ENCODE measurements at places on chromosomes 7 and 10.

GRCh38 chr7:27774717-27775328, 34.9 kb downstream of the TAX1BP1 start:
- DNase-seq: no peak

DNA sequence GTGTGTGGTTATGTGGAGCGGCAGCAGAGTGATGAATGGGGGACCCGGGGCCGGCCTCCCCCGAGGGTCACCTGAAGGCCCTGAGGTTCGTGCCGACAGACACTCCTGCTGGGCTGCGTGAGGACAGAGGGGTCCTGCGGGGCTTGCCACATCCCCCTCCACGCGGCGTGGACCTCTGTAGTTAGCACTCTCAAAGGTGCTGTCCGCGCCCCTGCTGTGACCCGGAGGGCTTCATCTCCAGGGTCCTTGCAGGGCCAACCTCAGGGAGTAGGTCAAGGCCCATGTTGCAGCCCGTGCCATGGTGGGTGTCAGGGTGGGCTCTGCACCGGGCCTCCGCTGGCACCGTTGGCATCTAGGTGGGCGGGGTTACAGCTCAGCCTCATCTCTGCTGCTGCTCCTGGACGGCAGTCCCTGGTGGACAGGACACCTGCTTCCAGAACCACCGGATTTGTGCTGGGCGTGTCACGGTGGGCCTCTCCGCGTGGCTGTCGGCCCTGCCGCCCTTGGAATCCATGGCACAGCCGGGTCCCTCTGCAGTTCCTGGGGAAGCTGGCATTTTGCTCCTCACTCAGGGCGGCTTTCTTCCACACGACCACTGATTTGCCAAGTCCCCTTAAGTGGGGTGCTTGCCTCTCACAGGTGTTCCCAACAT, 19.8 kb upstream of the GET4 start:
- DNase-seq: no peak

DNA sequence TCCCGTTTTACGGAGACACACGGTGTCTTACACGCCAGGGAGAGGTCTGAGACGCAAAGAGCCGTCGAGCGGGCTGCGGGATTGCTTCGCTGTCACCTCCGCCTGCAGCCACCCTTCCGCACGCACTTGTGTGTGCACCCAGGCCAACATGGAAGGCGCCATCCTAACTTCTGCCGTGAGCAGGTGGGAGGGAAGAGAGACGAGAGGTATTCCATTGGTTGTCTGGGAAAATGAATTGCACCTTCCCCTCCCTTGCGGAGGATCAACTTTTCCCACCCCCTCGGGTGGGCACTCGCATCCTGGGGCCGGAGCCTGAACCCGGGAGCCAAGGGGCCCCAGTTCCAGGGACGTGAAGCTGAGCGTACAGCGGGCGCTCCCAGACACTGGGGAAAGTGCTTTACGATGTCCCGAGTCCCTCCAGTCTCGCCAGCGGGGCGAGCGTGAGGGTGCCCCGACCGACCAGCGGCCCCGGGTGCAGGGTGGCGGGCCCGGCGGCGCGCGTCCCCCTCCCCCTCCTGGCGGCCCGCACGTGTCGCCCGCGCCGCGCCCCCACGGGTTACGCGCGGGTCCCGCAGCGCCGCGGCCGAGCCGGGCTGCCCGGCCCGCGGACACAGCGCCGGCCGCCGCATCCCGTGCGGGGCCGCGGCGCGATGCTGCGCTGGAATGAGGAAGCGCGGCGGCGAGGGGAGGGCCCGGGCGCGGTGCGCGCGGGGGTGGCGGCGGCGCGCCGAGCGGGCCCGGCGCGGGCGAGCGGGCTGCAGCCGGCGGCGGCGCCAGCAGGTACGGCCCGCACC, 984 bp upstream of the IKZF1 start:
- no peak for DNase-seq

- DNase-seq: no peak
Observed at GRCh38 chr7:141945356-141945755, 1.4 kb downstream of the CLEC5A start.

- no peak for DNase-seq
Observed at GRCh38 chr10:70923696-70924095, 35.3 kb upstream of the PCBD1 start.

DNA sequence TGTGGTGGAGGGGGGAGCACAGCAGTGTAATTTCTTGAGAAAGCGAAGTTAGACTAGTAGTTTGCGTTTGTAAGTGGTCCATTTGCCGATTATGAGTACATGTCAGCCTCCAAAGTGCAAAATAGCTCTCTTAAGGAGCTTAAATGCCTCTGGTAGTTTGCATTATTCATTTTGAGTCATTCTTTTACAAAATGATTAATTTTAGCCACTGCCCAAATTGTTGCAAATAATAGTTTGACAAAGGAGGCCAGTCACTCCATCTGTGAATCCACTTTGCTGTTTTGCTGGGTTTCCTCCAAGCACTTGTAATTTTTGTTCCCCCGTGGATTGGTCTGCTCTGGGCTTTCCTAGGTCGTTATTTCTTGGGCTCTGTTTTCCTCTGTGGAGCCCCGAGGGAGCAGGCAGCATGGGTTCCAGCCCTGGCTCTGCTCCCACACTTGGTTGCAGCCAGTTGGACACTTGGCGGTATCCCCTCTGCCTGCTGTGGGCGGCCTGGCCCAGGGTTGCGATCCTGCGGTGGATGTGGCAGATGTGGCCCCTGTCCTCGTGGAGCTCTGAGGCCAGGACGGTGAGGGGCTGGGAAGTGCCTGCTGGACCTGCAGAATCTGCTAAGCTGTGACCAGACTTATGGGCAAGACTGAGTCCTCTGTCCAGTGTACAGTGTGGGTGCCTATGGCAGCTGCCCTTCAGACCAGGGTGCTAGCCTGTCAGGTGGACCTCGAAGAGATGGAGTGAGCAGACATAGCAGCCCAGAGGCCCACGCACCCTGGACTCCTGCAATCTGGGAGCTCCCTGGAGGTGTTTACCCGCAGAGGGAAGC, 129.1 kb upstream of the BTBD16 start:
- no peak for DNase-seq

DNA sequence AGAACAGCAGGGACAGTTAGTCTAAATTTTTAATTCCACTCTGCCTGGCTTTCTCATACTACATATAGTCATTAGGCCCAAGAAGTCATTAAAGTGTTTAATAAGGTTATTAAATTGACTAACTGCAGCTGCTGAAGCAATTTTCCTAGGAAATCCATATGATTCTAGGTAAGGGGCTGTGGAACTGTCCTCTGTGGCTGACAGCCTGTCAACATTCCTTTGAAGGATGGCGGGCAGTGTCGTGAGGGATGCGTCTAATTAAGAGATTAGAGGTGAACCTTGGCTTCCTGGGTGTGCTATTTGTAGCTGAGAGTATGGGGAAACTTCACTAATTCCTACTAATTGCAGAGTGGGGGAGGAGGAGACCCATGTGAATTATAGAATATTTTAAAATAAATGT, 64.6 kb downstream of the SNX10 start:
- no peak for DNase-seq

DNA sequence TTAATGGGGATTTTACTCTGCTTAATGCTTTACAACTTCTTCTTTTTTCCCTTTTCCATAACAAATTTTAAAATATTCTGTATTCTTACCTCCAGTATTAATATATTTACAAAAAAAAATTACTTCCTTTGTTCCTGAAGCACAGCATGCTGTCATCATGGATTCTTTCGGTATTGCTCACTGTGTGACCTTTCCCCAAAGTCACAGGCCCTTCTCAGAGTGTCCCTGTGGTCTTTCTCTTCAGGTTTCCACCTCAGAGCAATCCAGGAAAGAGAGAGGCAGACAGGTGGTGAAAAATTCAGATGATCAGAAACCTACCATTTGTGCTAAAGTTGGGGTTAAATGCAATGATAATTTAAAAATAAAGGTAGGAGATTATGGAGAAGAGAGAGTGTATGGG, 13.0 kb downstream of the AOAH start:
- DNase-seq: no peak

DNA sequence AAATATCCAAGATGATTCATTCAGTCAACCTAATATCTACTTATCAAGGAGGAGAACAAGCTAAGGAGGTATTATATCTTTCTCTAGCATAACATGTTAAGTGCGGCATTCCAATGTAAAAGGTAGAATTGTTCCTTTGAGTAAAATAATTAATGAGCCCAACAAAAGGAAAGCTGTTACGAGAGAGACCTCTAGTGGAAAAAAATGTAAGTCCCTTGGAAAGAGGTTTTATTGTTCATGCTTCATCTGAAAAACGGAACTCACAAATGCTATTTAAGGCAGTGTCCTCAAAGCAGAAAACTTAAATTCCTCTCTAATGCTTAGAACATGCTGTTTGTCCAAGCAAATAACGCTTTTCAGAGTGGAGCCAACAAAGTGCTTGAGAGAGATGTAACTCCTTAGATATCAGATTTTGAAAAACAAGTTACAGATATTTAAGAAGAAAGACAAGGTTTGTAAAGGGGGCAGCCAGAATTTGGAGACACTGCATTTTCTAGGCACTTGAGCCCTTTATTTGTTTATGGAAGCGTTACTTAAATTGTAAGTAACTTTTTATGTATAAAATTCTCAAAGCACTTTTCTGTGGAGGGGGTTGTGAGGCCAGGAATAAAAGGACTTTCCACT, 119.9 kb downstream of the TFEC start:
- DNase-seq: no peak

DNA sequence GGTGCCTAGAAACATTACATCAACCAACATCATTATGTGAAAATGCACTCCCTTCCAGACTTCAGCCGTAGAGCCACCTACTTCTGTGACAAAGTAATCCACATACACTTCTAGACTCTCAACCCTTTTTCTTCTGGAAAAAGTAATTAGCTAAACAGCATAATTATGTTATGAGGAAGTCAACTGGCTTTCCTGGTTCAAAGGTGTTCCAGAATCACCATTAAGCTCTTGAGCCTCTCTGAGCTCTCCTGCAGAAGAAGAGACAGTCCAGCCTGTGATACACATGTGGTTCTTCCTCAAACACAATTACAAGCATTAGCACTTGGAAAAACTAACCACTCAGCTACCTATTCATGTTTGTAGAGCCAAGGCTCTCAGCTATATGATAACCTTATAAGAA, 52.5 kb downstream of the TNS3 start:
- no peak for DNase-seq

GRCh38 chr10:121134711-121135110, 283.5 kb downstream of the WDR11 start:
- no peak for DNase-seq

DNA sequence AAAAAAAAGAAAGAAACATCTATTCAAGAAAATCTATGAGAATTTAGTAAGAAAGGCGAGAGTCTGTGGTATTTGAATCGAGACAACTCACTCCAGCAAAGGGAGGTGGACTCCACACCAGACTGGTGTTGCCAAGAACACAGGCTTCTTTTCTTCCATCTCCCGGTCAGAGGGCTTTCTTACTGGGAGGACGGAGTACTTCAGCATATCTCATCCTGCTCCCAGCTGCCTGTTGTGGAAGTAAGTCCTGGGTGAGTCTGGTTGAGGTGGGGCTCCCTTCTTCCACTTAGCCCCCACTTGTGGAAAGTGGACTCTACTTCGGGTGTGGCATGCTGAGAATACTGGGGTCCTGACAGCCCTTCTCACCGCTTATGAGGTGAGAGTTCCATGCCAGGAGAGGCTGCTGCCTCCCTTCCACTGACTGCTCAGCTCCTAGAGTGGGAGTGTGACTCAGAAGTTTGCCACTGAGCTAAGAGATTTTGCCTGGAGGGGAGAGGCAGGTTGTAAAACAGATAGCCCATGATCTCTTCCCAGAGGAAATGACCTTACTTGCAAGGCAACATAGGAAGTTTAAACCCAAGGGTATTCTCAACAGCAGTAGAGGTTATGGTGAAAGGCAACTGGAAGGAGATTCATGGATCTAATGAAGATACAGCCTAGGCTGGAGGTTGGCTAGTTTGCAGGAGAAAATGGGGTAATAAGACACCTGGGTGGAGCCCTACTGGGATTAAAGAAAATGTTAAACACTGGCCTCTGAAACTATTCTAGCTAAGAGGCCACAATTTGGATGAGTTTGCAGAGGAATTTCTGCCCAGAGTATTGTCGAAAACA, 3.5 kb upstream of the NACAD start:
- DNase-seq: no peak

GRCh38 chr10:4848356-4849041, 22.5 kb downstream of the AKR1E2 start:
- DNase-seq: no peak

- DNase-seq: no peak
Observed at GRCh38 chr10:1134156-1134555, 78.0 kb downstream of the WDR37 start.

- no peak for DNase-seq
Observed at GRCh38 chr7:152636441-152636840, 39.5 kb downstream of the XRCC2 start.

GRCh38 chr10:7006566-7006965, 404.3 kb downstream of the SFMBT2 start:
- no peak for DNase-seq

DNA sequence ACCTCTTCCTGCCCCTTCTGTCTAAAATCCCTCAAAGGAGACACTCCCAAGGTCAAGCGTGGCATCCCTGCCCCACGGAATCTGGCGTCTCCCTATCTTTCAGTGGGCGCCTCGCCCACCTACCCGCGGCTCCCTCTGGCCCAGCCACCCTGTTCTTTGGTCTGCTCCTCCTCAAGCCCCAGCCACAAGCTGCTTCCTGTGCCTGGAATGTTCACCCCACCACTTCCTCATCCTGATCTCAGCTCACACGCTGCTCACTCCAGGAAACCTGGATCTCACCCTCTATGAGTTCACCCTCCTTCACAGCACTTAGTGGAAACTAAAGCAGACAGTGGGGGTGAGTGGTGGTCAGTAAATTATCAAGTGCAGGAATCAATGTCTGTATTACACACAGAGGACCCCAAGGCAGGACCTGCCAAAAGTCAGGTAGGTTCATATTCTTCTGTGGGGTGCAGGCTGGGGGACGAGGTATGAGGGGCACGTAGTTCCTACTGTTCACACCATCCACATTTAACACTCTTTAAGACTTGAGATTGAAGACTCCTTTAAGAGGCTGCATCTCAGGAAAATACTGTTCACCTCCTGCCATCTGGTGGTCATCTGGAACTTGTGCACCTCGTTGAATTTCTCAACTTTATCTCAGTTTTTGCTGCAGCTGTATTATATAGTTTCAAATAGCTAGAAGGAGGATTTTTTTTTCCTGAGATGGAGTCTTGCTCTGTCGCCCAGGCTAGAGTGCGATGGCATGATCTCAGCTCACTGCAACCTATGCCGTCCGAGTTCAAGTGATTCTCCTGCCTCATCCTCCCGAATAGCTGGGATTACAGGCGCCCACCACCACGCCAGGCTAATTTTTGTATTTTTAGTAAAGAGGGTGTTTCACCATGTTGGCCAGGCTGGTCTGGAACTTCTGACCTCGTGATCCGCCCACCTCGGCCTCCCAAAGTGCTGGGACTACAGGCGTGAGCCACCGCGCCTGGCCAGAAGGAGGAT, 166.6 kb downstream of the ARHGAP21 start:
- no peak for DNase-seq

- no peak for DNase-seq
Observed at GRCh38 chr10:2611603-2612002, 455.7 kb upstream of the PFKP start.

- no peak for DNase-seq
Observed at GRCh38 chr7:158355456-158356065, 232.1 kb downstream of the PTPRN2 start.

- DNase-seq: no peak
Observed at GRCh38 chr7:101125989-101126650, 784 bp upstream of the SERPINE1 start.

GRCh38 chr7:131285556-131285955, 42.1 kb upstream of the MKLN1 start:
- no peak for DNase-seq

Measured in stimulated activated CD8-positive, alpha-beta memory T cell treated with anti-CD3 and anti-CD28 coated beads, Interleukin-7, amount 100 ng/mL, for 1 hour (primary cell).